ENCODE measurements at places on chromosomes 4 and X. TPM values are rescaled to one million over a fixed set of nuclear protein-coding genes. Genes with fewer than 3 reads are reported as not detected.

CT55 gene
- not detected for total RNA-seq

CACNA1F gene
- not detected for total RNA-seq

MMGT1 gene
- 9.1 TPM for total RNA-seq

GAGE12H gene
- total RNA-seq: not detected

PABPC4L gene
- total RNA-seq: 2.1 TPM

PWWP3B gene
- total RNA-seq: 35.0 TPM

EVC2 gene
- total RNA-seq: 10.0 TPM
